ENCODE measurements at places on chromosomes 2 and 18.

GRCh38 chr2:46430992-46431391 lies 48.4 kb upstream of the TMEM247 start:
- DNase-seq, result no peak

GRCh38 chr2:105287692-105288091 lies 41.8 kb downstream of the TGFBRAP1 start:
- no peak for DNase-seq

DNA sequence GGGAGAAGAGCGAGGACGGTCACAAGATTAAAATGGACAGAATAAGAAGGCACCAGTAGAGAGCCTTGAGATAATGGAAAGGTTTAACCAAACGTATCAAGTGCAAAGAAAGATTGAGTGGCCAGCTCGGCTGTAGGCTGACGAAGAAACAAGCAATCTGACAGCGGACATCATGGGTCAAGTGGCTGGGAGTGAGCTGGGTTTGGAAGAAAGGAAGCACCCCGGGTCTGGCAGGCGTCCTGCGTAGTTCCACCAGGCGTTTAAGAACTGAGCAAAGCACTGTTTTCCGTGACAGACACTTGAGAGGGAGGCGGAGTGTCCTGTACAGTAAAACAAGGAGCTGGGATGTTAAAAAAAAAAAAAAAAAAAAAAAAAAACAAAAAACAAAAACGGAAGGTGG lies 27.1 kb downstream of the DAPL1 start:
- DNase-seq, result no peak

- no peak for DNase-seq
Observed at GRCh38 chr2:159217676-159218075, 68.8 kb downstream of the WDSUB1 start.

DNA sequence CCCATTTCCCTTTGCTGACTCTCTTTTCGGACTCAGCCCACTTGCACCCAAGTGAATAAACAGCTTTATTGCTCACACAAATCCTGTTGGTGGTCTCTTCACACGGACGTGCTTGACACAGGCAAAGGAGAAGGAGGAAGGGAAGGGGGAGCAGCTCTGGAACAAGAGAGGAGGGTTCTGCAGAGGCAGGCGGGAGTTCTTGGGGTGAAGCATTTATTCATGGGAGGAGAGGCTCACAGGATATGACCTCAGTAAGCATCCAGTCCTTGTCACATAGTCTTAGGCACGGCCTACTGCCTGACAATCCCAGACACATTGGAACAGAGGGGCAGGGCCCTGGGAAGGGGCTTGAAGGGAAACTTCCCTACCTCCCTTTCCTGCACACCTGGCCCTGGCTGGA lies 171.7 kb upstream of the HS6ST1 start:
- no peak for DNase-seq

DNA sequence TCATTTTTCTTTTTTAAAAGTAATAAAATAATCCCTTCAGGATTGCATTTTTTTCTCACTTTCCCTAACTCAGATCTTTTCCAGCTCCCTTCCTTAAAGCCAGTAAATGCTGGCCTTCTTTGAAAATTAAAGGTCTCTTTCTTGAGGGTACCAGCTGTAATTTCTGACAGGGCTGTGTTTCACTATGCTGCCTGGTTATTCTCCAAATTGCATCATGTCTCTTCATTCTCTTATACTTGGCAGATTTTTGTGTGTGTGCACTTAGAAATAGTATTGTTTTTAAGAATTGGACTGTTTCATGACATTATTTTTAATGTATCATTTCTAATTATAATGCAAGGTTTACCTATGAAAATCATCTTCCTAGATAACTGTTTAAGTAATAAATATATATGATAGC lies 72.0 kb upstream of the EPB41L5 start:
- DNase-seq, result no peak

DNA sequence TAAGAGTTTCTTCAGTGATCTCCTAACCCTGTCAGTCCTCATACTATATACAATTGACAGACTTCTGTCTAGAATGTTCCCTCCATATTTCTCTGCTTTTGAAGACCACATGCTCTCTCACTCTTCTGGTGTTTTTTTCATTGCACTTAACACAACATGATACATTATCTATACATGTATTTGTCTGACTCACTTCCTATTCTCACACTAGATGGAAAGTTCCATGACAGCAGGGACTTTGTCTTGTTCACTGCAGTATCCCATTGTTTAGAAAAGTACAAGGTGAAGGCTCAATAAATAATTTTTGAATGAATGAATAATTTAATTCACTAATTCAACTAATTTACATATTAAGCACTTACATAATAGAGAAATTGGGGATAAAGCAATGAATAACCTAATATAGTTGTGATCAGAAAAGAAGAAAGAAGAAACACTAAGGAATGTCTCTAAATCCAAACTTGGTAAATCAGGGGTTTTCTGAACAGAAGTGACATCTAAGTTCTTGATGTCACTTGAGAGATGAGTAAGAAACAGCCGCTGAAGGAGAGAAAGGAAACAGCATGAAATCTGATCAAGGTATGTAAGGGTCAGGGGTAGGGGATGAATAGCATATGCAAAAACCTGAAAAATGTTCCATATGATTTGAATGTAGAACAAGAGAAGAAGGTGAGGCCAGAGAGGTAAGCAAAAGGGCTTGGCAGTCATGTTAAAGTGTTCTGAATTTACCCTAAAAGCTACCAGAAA lies 42.4 kb downstream of the MBD2 start:
- no peak for DNase-seq

DNA sequence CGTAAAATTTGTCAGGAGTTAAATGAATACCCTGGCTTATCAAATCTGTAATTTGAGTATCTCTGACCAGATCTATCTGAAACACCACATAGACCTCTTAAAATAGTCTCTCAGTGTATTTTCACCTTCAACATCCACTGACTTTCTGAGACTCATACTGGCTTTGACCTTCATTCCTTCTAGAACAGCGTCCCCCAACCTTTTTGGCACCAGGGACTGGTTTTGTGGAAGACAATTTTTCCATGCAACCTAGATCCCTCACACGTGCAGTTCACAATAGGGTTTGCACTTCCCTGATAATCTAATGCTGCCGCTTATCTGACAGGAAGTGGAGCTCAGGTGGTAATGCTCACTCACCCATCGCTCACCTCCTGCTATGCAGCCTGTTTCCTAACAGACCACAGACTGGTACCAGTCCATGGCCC lies 3.2 kb downstream of the NBAS start:
- DNase-seq, result no peak

GRCh38 chr18:57443702-57444101 lies 8.5 kb downstream of the ONECUT2 start:
- no peak for DNase-seq

GRCh38 chr2:88933980-88934379 lies 242.5 kb downstream of the RPIA start:
- DNase-seq, result no peak

DNA sequence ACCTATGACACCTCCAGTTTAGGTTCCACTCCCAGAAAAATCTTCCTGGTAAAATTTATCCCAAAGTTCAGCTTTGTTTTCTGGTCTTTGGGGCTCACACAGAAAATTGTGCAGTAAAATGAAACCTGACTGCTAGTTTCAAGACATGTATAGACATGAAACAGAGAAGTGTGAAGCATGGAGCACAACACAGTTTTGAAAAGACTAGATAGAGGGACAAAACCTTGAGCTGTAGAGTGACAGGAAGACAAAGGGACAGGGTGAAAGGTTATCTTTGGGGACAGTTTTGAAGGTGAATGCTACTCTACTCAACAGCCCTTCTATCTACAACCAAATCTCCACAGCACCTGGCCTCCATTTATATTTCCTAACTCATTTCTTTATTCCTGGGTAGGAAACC lies 352.6 kb downstream of the RBM43 start:
- DNase-seq, result no peak

DNA sequence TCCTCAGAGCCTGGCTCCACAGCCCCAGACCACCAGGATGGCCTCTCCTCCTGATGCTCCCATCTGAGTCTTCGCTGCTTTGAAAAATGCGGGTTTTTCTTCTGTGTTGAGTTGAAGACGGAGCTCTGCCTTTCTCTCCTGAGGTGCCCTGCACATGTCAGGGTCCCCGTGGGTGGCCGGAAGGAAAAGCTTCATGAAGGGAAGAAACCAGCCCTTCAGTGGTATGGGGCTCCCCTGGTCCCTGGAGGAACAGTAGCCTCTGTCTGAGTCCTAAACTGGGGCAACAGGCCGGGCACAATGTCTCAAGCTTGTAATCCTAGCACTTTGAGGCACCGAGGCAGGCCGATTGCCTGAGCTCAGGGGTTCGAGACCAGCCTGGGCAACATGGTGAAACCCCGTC lies 54.7 kb upstream of the CAB39 start:
- no peak for DNase-seq

DNA sequence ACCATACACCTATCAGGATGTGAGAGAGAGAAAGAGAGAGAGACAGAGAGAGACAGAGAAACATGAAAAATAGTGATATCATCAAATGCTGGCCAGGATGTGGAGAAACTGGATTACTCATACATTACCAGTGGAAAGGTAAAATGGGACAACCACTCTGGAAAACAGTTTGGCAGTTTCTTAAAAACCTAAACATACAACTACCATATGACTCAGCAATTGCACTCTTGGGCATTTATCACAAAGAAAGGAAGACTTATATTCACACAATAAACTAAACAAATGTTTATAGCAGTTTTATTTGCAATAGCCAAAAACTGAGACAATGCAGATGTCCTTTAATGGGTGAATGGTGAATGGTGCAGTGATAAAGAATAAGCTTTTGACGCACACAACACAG lies 29.1 kb downstream of the SLC4A3 start:
- DNase-seq, result no peak

GRCh38 chr2:235747786-235748091 lies 253.9 kb downstream of the AGAP1 start:
- DNase-seq, result no peak

GRCh38 chr2:233373316-233373715 lies 19.0 kb downstream of the DGKD start:
- DNase-seq, result no peak

DNA sequence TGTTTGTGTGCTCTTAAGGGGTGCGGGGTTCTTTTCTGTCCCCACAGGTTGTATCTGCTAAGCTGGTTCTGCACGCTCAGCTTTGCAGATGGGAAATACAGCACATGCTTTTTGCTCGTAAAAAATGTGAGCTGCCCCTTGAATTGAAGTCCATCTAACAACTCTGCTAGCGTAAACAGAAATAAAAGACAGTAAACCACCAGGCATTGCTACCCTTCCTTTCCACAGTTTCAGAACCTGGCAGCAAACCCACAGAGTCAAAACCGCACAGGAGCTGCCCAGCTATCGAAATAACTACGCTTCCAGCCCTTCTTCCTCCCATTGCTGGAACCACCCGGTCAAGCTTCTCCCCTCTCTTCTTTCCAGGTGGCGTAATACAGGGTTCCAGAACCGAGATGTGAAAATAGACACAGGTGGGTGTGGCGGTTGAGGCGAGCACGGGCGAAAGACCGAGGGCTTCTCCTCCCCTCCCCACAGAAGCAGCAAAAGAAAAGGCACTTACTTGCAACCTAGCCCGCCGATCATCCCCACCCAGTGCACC lies 479 bp downstream of the SCN9A start:
- no peak for DNase-seq

- DNase-seq, result no peak
Observed at GRCh38 chr2:238905224-238905623, 57.3 kb downstream of the TWIST2 start.

DNA sequence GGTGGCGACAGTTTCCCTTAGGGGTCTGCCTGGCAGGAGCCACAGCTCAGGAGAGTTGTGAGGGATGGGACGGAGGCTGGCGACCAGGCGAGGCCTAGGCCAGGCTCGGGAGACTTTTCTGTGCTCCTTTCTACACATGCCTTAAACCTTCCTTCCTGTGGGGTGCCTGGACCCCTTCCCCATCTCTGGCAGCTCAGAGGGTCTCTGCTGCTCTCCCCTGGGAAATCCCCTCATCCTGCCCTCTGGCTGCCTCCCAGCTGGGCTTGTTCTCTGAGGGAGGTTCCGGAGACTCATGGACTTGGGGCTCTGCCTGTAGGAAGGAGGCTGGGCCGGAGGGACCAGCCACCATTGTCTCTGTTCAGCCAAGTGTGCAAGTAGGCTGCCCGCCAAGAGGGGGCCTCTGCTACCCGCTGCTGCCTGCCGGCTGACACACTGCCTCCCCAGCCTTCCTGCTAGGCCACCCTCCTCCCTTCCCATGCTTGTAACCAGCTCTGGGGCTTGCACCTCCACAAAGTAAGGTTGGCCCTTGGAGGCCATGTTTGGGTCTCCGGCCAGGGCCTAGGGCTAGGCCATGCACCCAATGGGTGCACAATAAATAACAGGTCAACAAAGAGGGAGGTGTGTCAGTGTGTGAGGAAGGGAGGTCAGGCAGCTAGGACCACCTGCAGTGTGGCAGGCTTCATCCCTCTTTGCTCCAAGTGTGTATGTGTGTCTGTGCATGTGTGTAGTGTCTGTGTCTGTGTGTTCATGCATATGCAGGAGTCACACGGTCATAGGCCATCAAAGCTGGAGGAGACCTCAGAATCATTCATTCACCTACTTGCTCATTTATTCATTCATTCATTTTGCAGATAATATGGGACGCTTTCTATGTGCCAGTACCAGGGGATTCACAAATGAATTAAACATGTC lies 28.8 kb downstream of the PSD4 start:
- DNase-seq, result no peak

- DNase-seq, result no peak
Observed at GRCh38 chr18:7824970-7825369, 257.9 kb downstream of the PTPRM start.

- DNase-seq, result no peak
Observed at GRCh38 chr18:4842751-4843150, 354.3 kb downstream of the AKAIN1 start.

- DNase-seq, result no peak
Observed at GRCh38 chr2:69945441-69945840, 16.0 kb downstream of the ASPRV1 start.

GRCh38 chr18:25560369-25560768 lies 208.4 kb upstream of the ZNF521 start:
- no peak for DNase-seq

- DNase-seq, result no peak
Observed at GRCh38 chr2:217149087-217149660, 289.3 kb upstream of the TNP1 start.

- no peak for DNase-seq
Observed at GRCh38 chr18:24176727-24177416, 38.0 kb downstream of the CABYR start.

DNA sequence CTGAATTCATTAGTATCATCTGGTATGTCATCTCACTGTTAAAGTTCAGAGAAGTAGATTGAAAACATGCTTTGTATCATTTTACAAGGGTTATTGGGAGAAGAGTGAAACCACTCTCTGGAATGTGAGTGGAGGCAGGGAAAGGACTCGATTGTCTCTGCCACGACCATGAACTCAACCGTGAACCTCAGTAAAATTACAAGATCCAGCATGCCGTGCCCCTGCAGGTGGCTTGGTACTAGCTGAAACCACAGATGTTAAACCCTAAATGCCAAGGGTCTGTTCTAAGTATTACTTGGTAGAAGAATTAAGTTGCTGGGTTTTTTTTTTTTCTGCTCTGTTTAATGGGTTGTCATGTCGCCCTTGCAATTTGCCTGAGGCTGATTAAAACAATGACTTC lies 197.2 kb downstream of the MYO3B start:
- no peak for DNase-seq

GRCh38 chr18:58863539-58864145 lies 1.0 kb upstream of the ZNF532 start:
- DNase-seq, result no peak
